ENCODE measurements at places on chromosomes 16 and 17. TPM values are rescaled to one million over a fixed set of nuclear protein-coding genes. Genes with fewer than 3 reads are reported as not detected.

KRTAP4-6 gene
- polyA plus RNA-seq = not detected

ADAP2 gene
- 2.6 TPM for polyA plus RNA-seq

TMEM132E gene
- polyA plus RNA-seq = not detected

CCDC200 gene
- 3.2 TPM for polyA plus RNA-seq

P2RX5 gene
- polyA plus RNA-seq = 15.9 TPM

Data from GM12878 (cell line).